NCI-H460 (cell line): ENCODE measurements at places on chromosomes 5 and 9. TPM values are rescaled to one million over a fixed set of nuclear protein-coding genes. Genes with fewer than 3 reads are reported as not detected.

FYB1 gene
- total RNA-seq: 0.02 TPM in 1 of 2 replicates, not detected in the other

- no peak for DNase-seq
Observed at GRCh38 chr5:160441311-160441781, 19.7 kb downstream of the PTTG1 start.

DNA sequence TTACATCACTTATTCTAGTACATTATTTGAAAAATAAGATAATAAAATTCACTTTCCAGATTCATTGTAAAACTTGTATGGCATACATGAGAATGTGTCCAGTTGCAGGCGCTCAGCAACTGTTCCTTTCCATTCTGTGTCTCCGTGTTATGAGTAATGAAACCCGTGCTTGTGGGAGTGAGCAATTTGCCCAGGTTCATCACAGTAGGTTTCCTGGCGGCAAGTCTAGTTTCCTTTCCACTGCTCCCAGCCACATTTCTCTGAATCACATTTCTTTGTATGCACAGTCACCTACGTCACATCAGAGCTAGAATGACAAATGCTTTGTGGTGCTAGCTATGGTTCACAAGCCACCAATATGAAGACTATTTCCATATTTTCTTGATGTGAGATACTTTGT is 39.9 kb downstream of the MOCS2 start:
- no peak for DNase-seq

- DNase-seq: peak; percentile 9
Observed at GRCh38 chr5:157520911-157521703, 54.5 kb downstream of the ADAM19 start.
